Thoracic aorta (tissue), 2 donors: ENCODE measurements at places on chromosomes 7 and 10.

GRCh38 chr7:30984359-30985107 is 20.8 kb downstream of the GHRHR start:
- DNase-seq, result peak; percentile 16

DNA sequence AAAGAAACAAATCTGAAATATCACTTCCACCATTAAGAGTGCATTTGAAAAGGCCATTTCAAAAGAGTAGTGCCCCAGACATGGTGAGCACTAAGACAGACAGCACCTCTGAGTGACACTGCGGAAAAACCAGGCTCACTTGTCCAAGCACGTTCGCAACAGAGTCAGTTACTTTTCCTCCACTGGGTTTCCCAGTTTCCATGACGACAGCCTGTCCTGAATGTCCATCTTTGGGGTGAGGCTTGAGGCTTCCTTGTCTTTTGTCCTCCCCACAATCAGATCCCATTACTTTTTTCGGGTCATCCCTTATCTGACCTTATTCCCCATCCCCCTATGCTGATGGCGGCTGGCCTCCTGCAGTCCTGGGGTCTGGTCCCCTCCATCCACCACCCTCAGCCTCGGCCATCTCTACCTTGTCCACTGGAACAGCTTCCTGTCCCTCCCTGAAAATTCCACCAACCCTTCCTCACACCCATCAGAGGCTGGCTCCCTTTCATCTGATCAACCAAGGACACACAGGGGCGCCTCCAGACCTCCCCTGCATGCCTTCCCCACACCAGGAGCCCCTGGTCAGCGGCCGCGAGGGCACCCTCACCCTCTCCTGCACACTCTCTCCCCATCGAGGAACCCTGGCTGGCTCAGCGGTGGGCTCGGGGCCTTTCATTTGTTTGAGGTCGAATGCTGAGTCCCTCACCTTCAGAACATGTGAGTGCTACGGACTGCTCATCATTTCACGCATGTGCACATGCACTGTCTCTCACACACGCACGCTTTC is 363.6 kb downstream of the DNAJB6 start:
- DNase-seq, result no peak

GRCh38 chr7:135088566-135088965 is 59.3 kb upstream of the TMEM140 start:
- no peak for DNase-seq

GRCh38 chr7:124310934-124311390 is 278.1 kb upstream of the TMEM229A start:
- DNase-seq, result no peak

- DNase-seq, result no peak
These were observed 14.7 kb upstream of the CAMK2G start for GRCh38 chr10:73889014-73889413.

DNA sequence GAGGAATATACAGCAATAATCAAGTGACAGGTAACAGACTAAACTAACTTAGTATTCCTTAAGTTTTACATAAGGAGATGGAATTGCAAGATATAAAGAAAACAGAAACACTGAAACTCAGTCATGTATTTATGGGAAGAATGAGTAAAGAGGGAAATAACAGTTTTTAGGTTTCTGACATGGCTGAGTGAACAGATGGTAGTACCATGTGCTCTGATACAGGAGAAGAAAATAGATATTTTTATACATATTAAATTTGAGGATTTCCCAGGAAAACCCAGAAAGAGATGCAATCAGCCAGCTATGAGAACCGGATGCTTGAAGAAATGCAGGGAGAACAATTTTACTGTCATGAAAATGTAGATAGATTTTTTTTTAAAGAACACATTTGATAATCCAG is 669.5 kb upstream of the GRM3 start:
- no peak for DNase-seq

GRCh38 chr10:50561266-50561665 is 62.5 kb downstream of the SGMS1 start:
- DNase-seq, result no peak

GRCh38 chr10:33046792-33047191 is 88.8 kb upstream of the ITGB1 start:
- DNase-seq, result no peak

DNA sequence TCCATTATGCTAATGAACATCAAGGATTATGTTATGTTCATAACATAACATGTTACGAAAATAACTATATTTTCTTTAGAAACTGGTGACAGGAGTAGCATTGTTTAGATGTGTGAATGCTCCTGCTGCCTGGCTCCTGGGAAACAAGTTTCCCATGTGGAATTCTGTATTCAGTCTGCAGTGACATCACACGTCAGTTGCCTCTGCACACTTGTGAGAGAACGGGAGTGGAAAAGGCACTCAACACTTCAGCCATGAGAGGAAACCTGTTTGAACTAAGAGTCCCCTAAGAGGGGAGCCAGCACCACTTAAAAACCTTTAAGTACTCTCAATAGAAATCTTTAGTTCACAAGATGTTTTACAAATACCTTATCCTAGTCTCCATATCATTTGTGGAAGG is 140.3 kb upstream of the FAM20C start:
- DNase-seq, result no peak

- DNase-seq, result no peak
These were observed 11.5 kb downstream of the ARL3 start for GRCh38 chr10:102702742-102703141.
